Activated T-cell treated with anti-CD3 and anti-CD28 coated beads, Interleukin-2, amount 50 U/mL, for 72 hours (primary cell): ENCODE measurements at places on chromosomes 7 and 10. TPM values are rescaled to one million over a fixed set of nuclear protein-coding genes. Genes with fewer than 3 reads are reported as not detected.

The PRPS1L1 gene
- total RNA-seq: not detected

- no peak for DNase-seq
These were observed 22.1 kb upstream of the C10orf105 start for GRCh38 chr10:71741671-71742070.

DNA sequence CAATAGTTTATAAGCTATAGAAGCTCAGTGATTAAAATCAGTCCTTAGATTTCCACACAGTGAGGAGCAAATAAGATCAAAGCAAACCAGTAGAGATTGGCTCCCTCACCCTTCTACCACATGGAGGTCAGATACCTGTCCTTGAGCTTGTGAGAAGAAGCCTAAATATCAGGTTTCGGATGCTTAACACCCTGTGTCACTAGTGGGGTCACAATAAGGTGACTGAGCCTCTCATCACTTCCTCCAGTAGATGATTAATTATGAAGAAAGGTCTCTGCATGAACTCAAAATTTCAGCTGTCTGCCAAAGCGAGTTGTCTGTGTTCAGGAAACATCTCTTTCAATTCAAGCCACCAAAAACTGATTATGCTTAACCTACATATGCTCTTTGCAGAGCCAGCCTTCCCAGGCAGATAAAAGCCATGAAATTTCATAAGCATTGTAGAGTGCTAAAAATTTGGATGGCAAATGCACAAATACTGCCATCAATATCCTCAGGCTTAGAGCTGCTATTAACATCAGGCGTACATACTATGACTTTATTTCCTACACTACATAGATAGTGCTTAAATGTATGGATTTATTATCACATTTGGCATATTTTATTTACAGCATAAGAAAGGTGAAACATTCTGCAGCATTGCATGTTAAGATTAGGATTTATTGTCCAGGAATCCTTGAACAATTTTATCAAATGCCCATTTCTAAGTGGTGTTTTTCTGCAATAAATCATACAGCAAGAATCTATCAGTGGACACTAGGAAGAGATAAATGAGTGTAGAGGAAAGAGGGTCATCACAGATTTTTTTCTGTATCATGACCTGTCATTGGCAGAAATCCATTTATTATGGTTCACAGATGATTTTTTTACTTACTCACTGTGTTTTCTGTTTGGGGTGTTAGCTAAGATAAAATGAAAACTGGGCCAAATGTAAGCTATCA is 285.1 kb upstream of the SP8 start:
- DNase-seq: no peak

- no peak for DNase-seq
These were observed 266.5 kb upstream of the HGF start for GRCh38 chr7:82036146-82036886.

GRCh38 chr7:27606270-27607209 is 56.1 kb downstream of the HIBADH start:
- no peak for DNase-seq

GRCh38 chr10:3499120-3499519 is 285.9 kb downstream of the KLF6 start:
- DNase-seq: no peak

The RBP4 gene
- not detected for total RNA-seq

- no peak for DNase-seq
These were observed 172.5 kb downstream of the ELFN1 start for GRCh38 chr7:1842321-1843221.

- DNase-seq: no peak
These were observed 125.8 kb downstream of the CACNA2D1 start for GRCh38 chr7:82317760-82318159.

- DNase-seq: no peak
These were observed 89.6 kb downstream of the ATXN7L1 start for GRCh38 chr7:105786520-105787470.

- no peak for DNase-seq
These were observed 349.3 kb downstream of the CXCL12 start for GRCh38 chr10:44035474-44036197.

DNA sequence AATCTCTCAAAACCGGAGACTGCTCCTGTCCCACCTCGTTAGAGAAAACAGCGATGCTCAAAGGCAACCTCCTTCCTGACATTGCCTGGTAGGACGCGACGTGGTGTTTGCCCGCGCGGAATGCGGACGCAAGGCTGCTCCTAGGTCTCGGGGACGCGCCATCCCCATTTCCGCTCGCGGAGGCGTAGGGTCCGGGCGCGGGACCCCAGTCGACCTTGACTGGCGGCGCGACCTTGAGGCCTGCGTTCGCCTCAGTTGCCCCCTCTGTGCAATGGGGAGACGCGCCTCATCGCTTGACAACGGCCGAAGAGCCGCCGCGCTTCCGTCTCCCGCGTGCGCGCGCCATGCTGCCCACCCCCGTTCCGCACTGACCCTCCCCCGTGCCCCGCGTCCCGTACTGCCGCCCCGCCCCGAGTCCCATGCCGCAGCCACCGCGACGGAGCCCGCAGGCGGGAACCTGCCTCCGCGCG is 412 bp upstream of the PPIA start:
- DNase-seq: no peak

GRCh38 chr10:10870523-10871241 is 147.0 kb upstream of the CELF2 start:
- no peak for DNase-seq

DNA sequence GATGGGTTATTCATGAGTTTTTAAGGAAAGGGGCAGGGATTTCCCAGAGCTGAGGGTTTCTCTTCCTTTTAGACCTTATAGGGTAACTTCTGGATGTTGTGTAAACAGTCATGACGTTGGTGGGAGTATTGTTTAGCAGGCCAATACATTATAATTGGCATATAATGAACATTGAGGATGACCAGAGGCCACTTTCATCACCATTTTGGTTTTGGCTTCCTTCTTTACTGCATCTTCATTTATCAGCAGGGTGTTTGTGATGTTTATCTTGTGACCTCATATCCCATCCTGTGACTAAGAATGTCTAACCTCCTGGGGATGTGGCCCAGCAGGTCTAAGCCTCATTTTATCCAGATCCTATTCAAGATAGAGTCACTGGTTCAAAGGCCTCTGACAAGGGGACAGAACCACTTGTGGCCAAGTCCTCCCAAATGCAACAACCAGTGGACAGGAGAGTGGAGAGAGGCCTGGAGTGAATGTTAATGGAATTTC is 77.3 kb upstream of the RPA3 start:
- no peak for DNase-seq

The CLEC5A gene
- not detected for total RNA-seq

GRCh38 chr10:129780198-129780597 is 183.9 kb downstream of the EBF3 start:
- DNase-seq: no peak
